T-helper 17 cell (primary cell): ENCODE measurements at places on chromosomes 7 and 10. TPM values are rescaled to one million over a fixed set of nuclear protein-coding genes. Genes with fewer than 3 reads are reported as not detected.

GRCh38 chr10:130326954-130327353 is 190.8 kb downstream of the GLRX3 start:
- H3K27ac ChIP-seq, result no peak overlapping the region
- no peak overlapping the region for H3K4me3 ChIP-seq
- peaks cover 6% of the 10 kb centered on the region for H3K27me3 ChIP-seq
- no peak for DNase-seq
- H3K36me3 ChIP-seq, result no peaks in the 10 kb centered on the region

DNA sequence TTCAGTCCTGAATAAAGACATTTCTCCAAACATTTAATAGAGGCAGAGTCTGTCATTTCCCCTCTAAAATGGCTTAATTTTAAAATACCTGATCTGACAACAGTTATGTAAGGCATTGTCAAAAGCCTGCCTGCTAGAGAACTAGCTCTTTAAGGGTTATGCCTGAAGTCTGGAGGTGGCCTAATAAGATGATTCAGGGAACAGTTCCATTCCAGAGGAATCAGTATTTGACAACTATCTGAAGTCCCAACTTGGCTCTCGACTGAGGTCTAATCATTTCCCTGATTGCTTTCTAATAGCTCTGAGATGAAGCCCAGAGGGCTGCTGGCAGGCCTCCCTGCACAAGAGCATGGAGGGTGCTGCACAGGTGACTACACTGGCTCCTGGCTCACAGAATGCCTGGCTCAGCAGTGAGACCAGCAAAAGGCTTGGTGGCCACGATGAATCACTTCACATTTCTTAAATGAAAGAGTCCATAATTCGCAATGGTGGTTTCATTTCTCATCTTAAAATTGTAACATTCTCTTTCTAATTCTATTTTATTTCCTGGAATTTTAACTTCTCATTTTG is 509.6 kb upstream of the POM121L12 start:
- H3K4me1 ChIP-seq, result no peaks in the 10 kb centered on the region
- no peak overlapping the region for H3K4me3 ChIP-seq
- no peaks in the 10 kb centered on the region for H3K36me3 ChIP-seq
- DNase-seq, result no peak
- H3K27ac ChIP-seq, result no peak overlapping the region
- H3K27me3 ChIP-seq, result no peaks in the 10 kb centered on the region

DNA sequence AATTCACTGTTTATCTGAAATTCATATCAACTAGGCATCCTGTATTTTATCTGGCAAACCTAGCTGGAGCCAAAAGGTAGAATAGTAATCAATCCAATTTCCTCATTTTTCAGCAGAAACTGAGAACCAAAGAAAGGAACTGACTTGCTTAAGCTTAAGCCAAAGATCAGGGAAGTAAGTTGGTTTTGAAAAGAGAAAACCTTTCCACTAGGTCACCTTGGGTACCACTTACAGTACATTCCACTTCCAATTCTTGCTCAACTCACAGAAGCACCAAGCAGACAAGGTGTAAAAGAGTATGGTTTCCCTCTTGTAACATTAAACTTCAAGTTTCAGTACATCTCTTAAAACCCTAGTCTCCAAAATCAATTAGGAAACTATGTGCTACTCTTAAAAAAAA is 79.6 kb downstream of the ZFAND4 start:
- no peaks in the 10 kb centered on the region for H3K27me3 ChIP-seq
- H3K4me3 ChIP-seq, result peak overlapping the region; percentile 89
- peaks cover 30% of the 10 kb centered on the region for H3K4me1 ChIP-seq
- H3K27ac ChIP-seq, result peak overlapping the region; percentile 89
- H3K36me3 ChIP-seq, result peaks cover 5% of the 10 kb centered on the region

- H3K27me3 ChIP-seq, result no peaks in the 10 kb centered on the region
- H3K4me1 ChIP-seq, result peaks cover 11% of the 10 kb centered on the region
- no peak overlapping the region for H3K4me3 ChIP-seq
- H3K27ac ChIP-seq, result peak overlapping the region; percentile 77
- H3K36me3 ChIP-seq, result peaks cover 6% of the 10 kb centered on the region
- DNase-seq, result no peak
These were observed 105.6 kb downstream of the APBB1IP start for GRCh38 chr10:26543567-26544306.

GRCh38 chr7:132187869-132188789 is 388.1 kb downstream of the PLXNA4 start:
- H3K36me3 ChIP-seq, result peaks cover 2% of the 10 kb centered on the region
- peaks cover 5% of the 10 kb centered on the region for H3K27me3 ChIP-seq
- no peak overlapping the region for H3K4me3 ChIP-seq
- H3K4me1 ChIP-seq, result no peaks in the 10 kb centered on the region

DNA sequence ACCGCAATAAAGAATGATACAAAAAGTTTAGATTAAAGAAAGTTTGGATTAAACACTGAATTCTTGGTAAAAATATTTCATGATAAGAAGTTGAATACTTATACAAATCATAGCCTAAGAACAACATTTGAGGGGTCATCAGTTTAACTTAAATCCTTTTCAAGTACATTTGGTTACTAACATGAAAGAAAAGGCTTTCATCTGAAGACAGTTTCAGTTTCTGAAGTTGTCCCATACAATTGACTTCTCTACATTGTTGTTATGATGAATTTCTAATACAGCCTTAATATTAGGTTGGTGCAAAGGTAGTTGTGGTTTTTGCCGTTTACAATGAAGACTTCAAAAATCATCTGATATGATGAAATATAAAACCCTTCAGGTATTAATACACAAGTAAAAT is 317.5 kb upstream of the MAGI2 start:
- H3K4me1 ChIP-seq, result no peaks in the 10 kb centered on the region
- H3K27ac ChIP-seq, result no peak overlapping the region
- DNase-seq, result no peak
- H3K36me3 ChIP-seq, result no peaks in the 10 kb centered on the region
- no peak overlapping the region for H3K4me3 ChIP-seq
- no peaks in the 10 kb centered on the region for H3K27me3 ChIP-seq

GRCh38 chr10:110664483-110665420 is 20.6 kb downstream of the RBM20 start:
- H3K27ac ChIP-seq, result no peak overlapping the region
- peaks cover 47% of the 10 kb centered on the region for H3K27me3 ChIP-seq
- H3K4me3 ChIP-seq, result no peak overlapping the region
- H3K36me3 ChIP-seq, result no peaks in the 10 kb centered on the region
- DNase-seq, result no peak
- H3K4me1 ChIP-seq, result peaks cover 11% of the 10 kb centered on the region

GRCh38 chr10:119970963-119971362 is 78.4 kb downstream of the SEC23IP start:
- no peak for DNase-seq
- no peaks in the 10 kb centered on the region for H3K4me1 ChIP-seq
- no peak overlapping the region for H3K4me3 ChIP-seq
- peaks cover 2% of the 10 kb centered on the region for H3K36me3 ChIP-seq
- no peak overlapping the region for H3K27ac ChIP-seq

DNA sequence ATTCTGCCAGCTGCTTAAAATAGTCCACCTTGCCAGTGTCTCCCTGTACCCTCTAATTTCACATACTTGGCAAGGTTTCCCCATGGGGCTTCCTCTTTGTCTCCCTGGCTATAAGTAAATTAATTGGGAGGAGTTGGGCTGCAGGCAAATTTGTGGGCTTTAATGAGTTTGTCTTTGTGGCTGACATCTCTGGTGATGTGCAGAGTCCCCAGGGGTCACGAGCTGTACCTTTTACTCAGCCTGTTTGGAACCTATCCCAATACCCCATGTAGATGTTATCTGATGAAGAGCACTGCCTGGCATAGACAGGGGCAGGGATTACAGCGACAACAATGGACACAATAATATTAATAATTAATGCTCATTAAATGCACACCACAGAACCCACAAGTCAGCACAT is 132.5 kb downstream of the SLIT1 start:
- H3K4me3 ChIP-seq, result no peak overlapping the region
- no peak for DNase-seq
- H3K36me3 ChIP-seq, result no peaks in the 10 kb centered on the region
- peaks cover 31% of the 10 kb centered on the region for H3K27me3 ChIP-seq
- no peaks in the 10 kb centered on the region for H3K4me1 ChIP-seq

DNA sequence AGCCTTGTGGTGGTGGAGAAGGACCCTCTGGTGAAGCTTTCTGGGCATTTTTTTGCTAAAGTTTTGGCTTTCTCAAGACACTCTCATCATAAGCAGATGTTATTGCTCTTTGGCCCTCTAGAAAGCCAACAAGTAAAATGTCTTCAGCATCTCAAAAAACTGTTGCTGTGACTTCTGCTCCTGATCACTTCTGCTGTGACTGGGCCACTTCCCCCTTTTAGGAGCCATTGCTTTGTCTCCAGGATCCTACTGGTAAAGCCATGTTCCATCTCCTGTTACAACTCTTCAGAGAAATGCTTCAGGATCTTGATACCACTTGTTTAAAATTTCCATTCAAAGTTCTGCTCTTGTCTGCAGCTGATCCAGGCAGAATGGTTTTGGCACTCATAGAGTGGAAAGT is 10.9 kb downstream of the PARP12 start:
- H3K27me3 ChIP-seq, result no peaks in the 10 kb centered on the region
- peaks cover 10% of the 10 kb centered on the region for H3K36me3 ChIP-seq
- no peak overlapping the region for H3K27ac ChIP-seq
- DNase-seq, result no peak
- H3K4me3 ChIP-seq, result no peak overlapping the region
- peaks cover 43% of the 10 kb centered on the region for H3K4me1 ChIP-seq

GRCh38 chr7:27515933-27516332 is 146.8 kb downstream of the HIBADH start:
- peak overlapping the region; percentile 43 for H3K27ac ChIP-seq
- peaks cover 3% of the 10 kb centered on the region for H3K4me1 ChIP-seq
- H3K4me3 ChIP-seq, result no peak overlapping the region
- no peak for DNase-seq

DNA sequence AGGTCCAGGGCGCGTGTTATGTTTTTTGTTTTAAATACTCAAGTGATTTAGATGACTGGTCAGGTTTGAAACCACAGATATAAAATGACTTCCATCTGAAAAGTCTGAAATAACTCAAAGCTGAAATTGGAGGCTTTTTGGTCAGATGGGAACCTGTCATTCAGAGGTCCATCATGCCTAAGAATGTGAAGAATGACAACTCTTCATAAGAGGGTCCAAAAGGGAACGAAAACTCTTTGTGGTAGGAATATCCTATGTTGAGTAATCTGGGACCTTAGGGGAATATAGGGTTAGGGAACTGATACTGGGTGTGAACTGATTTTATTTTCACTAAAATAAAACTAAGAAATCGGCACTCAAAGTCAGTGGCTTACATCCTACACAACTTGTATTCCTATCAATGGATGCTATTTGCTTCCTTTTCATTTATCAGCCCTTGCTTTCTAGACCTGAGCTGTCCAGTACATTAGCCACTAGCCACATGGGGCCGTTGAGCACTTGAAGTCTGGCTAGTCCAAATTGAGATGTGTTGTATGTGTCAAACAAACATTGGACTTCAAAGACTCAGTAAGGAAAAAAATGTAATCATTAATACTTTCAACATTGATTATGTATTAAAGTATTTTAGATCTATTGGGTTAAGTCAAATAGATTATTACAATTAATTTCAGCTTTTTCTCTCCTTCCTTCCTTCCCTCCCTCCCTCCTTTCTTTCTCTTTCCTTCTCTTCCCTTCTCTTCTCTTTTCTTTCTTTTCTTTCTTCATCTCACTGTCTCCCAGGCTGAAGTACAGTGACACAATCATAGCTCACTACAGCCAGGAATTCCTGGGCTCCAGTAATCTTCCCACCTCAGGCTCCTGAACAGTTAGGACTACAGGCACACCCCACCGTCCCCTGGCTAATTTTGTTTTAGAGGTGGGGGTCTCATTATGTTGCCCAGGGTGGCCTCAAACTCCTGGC is 56.5 kb upstream of the KDM7A start:
- H3K36me3 ChIP-seq, result no peaks in the 10 kb centered on the region
- H3K4me1 ChIP-seq, result peaks cover 24% of the 10 kb centered on the region
- H3K4me3 ChIP-seq, result peak overlapping the region; percentile 63
- no peaks in the 10 kb centered on the region for H3K27me3 ChIP-seq
- DNase-seq, result no peak
- H3K27ac ChIP-seq, result peak overlapping the region; percentile 99

- H3K27ac ChIP-seq, result no peak overlapping the region
- H3K36me3 ChIP-seq, result no peaks in the 10 kb centered on the region
- H3K4me1 ChIP-seq, result peaks cover 1% of the 10 kb centered on the region
- H3K27me3 ChIP-seq, result peaks cover 13% of the 10 kb centered on the region
- H3K4me3 ChIP-seq, result no peak overlapping the region
- no peak for DNase-seq
These were observed 216.6 kb downstream of the WDR37 start for GRCh38 chr10:1272777-1273161.

DNA sequence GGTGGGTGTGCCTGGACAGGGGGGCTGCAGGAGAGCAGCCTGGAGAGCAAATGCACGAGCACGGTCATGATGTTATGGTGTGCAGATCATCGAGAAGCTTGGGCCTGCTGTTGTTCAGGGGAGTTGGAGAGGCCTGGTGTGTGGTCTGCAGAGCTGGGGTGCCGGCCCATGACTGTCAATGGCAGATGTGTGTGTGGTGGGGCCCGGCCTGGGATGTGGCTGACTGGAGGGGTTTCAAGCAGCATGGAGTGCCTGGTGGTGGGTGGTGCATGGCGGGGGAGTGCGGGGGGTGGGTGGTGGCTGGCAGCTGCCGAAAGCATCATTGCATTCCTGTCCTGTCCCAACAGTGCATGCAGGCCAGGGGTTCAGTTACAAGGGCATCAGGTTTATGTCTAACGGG is 122.6 kb downstream of the DOCK1 start:
- H3K4me3 ChIP-seq, result no peak overlapping the region
- no peaks in the 10 kb centered on the region for H3K4me1 ChIP-seq
- no peaks in the 10 kb centered on the region for H3K27me3 ChIP-seq
- no peaks in the 10 kb centered on the region for H3K36me3 ChIP-seq
- no peak overlapping the region for H3K27ac ChIP-seq

GRCh38 chr10:78491812-78492211 is 458.1 kb downstream of the RPS24 start:
- no peak overlapping the region for H3K27ac ChIP-seq
- no peaks in the 10 kb centered on the region for H3K36me3 ChIP-seq
- no peaks in the 10 kb centered on the region for H3K4me1 ChIP-seq
- H3K27me3 ChIP-seq, result peaks cover 7% of the 10 kb centered on the region
- H3K4me3 ChIP-seq, result no peak overlapping the region
- no peak for DNase-seq

GRCh38 chr7:150420242-150420641 is 30.2 kb upstream of the GIMAP8 start:
- peaks cover 10% of the 10 kb centered on the region for H3K27me3 ChIP-seq
- no peak for DNase-seq
- no peak overlapping the region for H3K4me3 ChIP-seq
- peak overlapping the region; percentile 59 for H3K27ac ChIP-seq
- peaks cover 10% of the 10 kb centered on the region for H3K4me1 ChIP-seq

GRCh38 chr7:150845421-150845861 is 6.9 kb upstream of the AOC1 start:
- H3K27ac ChIP-seq, result no peak overlapping the region
- H3K36me3 ChIP-seq, result peaks cover 4% of the 10 kb centered on the region
- no peak for DNase-seq
- H3K4me3 ChIP-seq, result no peak overlapping the region

Gene SLC39A12
- total RNA-seq, result not detected

Gene VPS37D
- total RNA-seq, result not detected

Gene CLCN1
- not detected for total RNA-seq

Gene NODAL
- total RNA-seq, result not detected

Gene PAPOLB
- total RNA-seq, result not detected

Gene SPAG6
- not detected for total RNA-seq

Gene CPN1
- total RNA-seq, result not detected

Gene STRIP2
- total RNA-seq, result 2.1 TPM

Gene SEMA3C
- total RNA-seq, result 0.26 TPM

Gene ANKRD61
- not detected for total RNA-seq

Gene TMEM184A
- total RNA-seq, result not detected
